Uterine smooth muscle cell (primary cell): ENCODE measurements at places on chromosomes 12 and 14. TPM values are rescaled to one million over a fixed set of nuclear protein-coding genes. Genes with fewer than 3 reads are reported as not detected.

Gene RAD51AP1
- total RNA-seq, result 10.6 and 41.9 TPM in 2 replicates

Gene CD163
- not detected in 2 replicates for total RNA-seq

Gene FOXN4
- total RNA-seq, result not detected in 2 replicates

Gene NCKAP5L
- 14.3 and 24.4 TPM in 2 replicates for total RNA-seq

Gene ASIC1
- 0.66 and 3.6 TPM in 2 replicates for total RNA-seq

Gene NAV3
- 85.5 and 126 TPM in 2 replicates for total RNA-seq

Gene PDE3A
- 1.4 and 1.7 TPM in 2 replicates for total RNA-seq

Gene KERA
- total RNA-seq, result not detected in 2 replicates

Gene GUCY2C
- not detected in 2 replicates for total RNA-seq

Gene INHBC
- not detected in 2 replicates for total RNA-seq

Gene OR4E2
- 0.12 TPM in 1 of 2 replicates, not detected in the other for total RNA-seq

Gene DBX2
- not detected in 2 replicates for total RNA-seq

Gene PTPRO
- 0.50 and 0.55 TPM in 2 replicates for total RNA-seq
